Eye (tissue), 1 donor: ENCODE measurements at places on chromosomes 7 and 10.
A peak's percentile ranks its signal among the peaks of the same experiment; 100 is the strongest.

DNA sequence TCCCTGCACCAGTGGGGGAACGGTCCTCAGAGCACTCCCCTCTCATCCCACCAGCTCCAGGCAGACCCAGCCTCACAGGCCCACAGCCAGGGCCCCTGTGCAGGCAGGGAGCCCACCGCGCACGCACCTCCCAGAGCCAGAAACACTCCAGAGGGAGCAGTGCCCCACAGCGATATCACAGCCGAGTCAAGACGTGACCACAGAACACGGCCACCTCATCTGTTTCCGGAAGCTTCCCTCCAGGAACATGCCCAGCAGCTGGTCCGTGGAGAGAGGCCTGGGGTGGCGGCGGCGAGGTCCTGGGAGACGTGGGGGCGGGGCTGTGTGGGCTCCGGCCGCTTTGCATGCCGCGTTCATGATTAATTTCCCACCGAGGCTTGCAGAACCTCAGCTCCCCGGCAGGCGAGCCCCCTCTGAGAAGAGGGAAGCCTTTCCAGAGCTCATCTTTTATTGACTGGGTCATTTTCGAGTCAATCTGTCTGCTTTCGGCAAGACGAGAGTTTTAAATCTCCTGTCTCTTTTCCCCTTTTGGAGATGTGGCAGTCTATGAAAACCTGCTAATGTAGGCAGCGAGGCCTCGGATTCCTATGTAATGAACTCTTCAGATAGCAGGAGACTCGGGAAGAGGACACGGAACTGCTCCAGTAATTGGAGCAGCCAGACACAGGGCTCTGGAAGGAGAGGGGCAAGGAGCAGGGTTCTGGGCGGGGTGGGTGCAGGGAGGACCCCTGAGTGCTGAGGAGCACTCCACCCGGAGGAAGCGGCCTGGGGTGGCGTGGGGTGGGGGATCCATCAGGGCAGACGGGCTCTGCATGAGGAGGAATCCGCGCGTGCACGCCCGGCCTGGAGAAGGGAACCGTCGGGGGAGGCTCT is 242.8 kb downstream of the ELFN1 start:
- peak; percentile 83 for DNase-seq

- no peak for DNase-seq
These were observed 4.3 kb downstream of the ANK3 start for GRCh38 chr10:60385399-60385738.

- DNase-seq: peak; percentile 80
These were observed 210.9 kb downstream of the DGKB start for GRCh38 chr7:14691597-14692203.

DNA sequence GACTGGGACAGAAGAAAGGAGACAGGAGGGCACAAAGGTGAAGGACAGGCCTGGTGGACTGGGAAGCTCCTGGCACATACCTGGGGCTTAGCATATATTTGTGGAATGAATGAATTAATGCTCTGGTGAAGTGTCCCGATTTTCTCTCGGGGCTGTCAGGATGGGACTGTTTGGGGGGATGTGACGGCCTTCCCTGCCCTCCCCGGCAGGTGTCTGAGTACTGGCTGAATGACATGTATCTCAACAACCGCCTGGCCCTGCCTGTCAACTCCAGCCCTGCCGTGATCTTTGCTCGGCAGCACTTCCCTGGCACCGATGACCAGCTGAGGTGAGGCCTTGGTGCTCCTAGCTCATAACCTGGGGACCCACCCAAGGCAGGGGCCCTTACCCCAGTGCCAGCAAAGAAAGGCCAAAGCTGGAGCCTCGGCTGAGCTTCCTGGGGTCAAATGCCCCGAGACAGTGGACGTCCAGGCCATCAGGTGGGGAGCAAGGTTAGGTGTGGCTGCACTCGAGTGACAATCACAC is 6.5 kb downstream of the CHAT start:
- DNase-seq: no peak

- no peak for DNase-seq
These were observed 7.9 kb downstream of the ENTPD7 start for GRCh38 chr10:99667108-99667751.

GRCh38 chr7:66877577-66878300 is 43.3 kb upstream of the TMEM248 start:
- no peak for DNase-seq

GRCh38 chr10:11707624-11708350 is 34.4 kb upstream of the ECHDC3 start:
- peak; percentile 24 for DNase-seq

GRCh38 chr7:129773871-129774270 is 162.4 kb downstream of the NRF1 start:
- DNase-seq: no peak

DNA sequence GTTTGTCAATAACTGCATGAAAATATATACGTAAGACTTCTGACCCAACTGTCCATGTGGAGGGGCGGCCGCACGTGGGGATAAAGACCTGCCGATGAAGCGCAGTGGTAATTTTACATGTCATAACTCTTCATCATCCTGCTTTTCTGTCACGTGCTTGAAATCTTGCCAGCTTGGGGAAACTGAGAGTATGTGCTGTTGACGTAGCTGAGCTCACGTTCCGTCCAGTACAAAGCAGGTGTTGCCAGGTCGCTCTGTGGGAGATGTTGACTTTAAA is 105.1 kb downstream of the INPP5A start:
- DNase-seq: no peak

DNA sequence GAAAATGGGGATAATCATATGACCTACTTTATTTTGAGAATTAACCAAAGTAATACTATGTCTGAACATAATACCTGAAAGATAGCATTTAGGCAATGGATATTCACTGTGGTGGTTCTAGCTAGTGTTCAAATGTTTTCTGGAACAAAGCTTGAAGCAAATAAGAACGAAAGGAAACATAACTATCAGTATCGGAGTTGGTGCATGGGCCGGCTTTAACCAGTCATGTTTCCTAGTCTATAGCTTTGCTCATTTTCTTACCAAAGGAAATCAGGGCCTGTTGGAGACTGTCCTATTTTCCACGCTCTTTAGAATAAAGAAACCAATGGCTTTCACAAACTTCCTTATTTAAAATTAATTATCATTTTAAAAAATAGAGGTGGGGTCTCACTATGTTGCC is 8.9 kb downstream of the IL2RA start:
- DNase-seq: no peak

DNA sequence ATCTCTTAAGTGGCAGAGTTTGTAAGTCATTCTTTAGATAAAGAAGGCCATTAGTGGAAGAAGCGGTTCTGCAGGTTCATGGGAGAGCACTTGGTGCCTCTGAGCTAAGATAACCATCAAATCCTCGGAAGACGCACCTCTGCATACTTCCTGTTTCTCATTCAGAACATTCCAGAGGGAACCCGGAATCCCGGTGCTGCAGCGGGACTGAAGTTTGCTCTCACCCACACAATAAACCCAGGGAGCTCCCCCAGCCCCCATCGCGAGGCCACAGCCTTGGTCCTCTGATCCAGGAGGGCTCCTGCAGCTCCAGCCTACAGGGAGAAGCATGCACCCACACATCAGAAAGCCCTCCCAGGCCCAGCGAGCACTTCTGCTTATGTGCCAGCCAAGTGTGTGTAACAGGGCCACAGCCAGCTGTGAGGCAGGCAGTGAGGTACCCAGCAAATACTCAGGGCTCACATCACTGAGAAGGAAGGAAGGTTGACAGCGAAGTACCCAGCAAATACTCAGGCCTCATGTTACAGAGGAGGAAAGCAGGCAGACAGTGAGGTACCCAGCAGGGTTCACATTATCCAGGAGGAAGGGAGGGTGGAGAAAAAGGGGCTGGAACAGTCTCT is 142.4 kb downstream of the DIP2C start:
- peak; percentile 57 for DNase-seq

DNA sequence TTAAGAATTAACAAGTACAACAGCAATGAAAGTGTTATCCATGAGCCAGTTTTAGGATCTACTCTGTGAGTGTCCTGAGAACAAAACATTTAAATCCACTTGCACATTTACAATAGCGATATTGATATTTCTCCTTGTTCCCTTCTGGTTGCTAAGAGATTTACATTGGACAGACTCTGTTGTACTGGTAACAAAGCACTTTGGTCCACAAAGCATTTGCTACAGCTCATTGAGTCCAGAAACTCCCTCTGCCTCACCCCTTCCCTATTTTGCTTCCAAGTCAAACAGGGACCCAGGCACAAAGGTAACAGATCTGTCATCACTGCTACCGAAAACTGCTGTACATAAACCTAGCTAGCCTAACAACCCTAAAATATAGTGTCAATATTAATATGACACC is 2.1 kb downstream of the ANK3 start:
- peak; percentile 66 for DNase-seq

DNA sequence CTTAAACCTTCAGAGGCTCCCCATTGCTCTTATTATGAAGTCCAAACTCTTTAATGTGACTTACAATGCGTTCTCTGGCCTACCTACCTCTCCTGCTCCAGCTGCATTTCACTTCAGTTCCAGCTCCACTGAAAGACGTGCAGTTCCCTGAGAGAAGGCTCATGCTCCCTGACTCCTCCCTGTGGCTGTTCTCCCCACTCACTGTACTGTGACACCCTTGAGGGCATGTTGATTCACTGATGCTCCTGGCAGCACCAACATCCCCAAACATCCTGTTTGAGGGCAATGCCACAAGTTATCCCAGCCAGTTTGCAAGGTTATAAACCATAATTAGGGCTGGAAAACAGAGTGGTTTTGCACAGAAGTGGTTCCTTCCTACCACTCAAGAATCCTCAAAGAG is 111.2 kb downstream of the LSM5 start:
- DNase-seq: no peak

DNA sequence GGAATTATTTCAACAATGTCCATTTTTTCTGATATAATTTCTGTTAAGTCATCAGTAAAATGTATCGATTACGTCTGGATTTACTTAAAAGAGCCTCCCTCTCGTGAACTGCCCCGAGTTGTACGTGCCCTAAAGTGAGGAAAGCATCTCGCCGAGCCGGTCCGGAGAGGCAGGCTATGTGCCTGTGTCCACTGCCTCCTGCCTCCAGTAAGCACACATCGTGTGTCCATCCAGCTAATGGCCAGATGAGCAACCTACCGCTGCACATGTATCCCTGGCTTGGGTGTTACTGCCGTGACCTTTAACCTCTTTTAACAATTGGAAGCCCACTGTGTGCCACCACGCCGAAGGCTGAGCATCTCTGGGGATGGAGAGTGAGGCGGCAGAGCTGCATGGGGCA is 23.2 kb upstream of the DNAJB6 start:
- no peak for DNase-seq
